ENCODE measurements at places on chromosomes 16 and 17. TPM values are rescaled to one million over a fixed set of nuclear protein-coding genes. Genes with fewer than 3 reads are reported as not detected.

GRCh38 chr16:78784771-78785170 is 685.3 kb downstream of the WWOX start:
- H3K27me3 ChIP-seq, result no peaks in the 10 kb centered on the region
- H3K4me1 ChIP-seq, result no peaks in the 10 kb centered on the region
- H3K27ac ChIP-seq, result no peak overlapping the region
- no peaks in the 10 kb centered on the region for H3K36me3 ChIP-seq
- DNase-seq, result no peak

GRCh38 chr17:77479372-77480198 is 338.8 kb downstream of the SEC14L1 start:
- H3K27ac ChIP-seq, result no peak overlapping the region
- no peaks in the 10 kb centered on the region for H3K27me3 ChIP-seq
- H3K36me3 ChIP-seq, result peaks cover 52% of the 10 kb centered on the region
- H3K4me3 ChIP-seq, result no peak overlapping the region
- DNase-seq, result no peak
- H3K4me1 ChIP-seq, result peaks cover 79% of the 10 kb centered on the region

GRCh38 chr16:1357906-1358566 is 6.3 kb downstream of the GNPTG start:
- DNase-seq, result no peak
- H3K27me3 ChIP-seq, result no peaks in the 10 kb centered on the region
- H3K4me3 ChIP-seq, result no peak overlapping the region

GRCh38 chr17:8875957-8876356 is 8.5 kb upstream of the PIK3R6 start:
- H3K27ac ChIP-seq, result no peak overlapping the region
- H3K36me3 ChIP-seq, result no peaks in the 10 kb centered on the region
- peaks cover 13% of the 10 kb centered on the region for H3K4me1 ChIP-seq
- no peak for DNase-seq
- H3K4me3 ChIP-seq, result no peak overlapping the region

GUCY2D gene
- 0.84 TPM for polyA plus RNA-seq

TBC1D3E gene
- polyA plus RNA-seq, result not detected

CHAD gene
- 9.2 TPM for polyA plus RNA-seq

ASGR1 gene
- 32.4 TPM for polyA plus RNA-seq

DNA sequence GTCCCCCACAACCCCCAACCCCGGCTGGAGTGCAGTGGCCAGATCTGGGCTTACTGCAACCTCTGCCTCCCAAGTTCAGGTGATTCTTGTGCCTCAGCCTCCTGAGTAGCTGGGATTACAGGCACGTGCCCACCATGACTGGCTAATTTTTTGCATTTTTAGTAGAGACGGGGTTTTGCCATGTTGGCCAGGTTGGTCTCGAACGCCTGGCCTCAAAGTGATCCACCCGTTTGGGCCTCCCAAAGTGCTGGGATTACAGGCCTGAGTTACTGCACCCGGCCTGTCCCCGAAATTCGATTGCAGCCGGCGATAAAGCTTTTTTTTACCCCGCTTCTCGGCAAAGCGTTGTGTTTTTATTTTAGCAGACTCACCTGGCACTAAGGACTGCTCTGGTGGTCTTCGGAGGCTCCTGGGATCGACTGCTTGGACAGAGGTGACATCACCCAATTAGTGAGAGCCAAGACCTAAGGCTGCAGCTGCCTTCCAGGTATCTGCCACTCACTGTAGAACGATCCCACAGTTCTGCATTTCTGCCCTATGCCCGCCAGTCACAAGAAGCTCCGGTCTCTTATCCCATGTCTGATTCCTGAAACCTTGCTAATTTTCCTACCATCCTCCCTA is 82.2 kb upstream of the ARL4D start:
- no peak overlapping the region for H3K27ac ChIP-seq
- H3K36me3 ChIP-seq, result no peaks in the 10 kb centered on the region
- H3K27me3 ChIP-seq, result no peaks in the 10 kb centered on the region

GRCh38 chr17:68608515-68609130 is 7.5 kb upstream of the FAM20A start:
- DNase-seq, result no peak
- no peak overlapping the region for H3K27ac ChIP-seq
- H3K36me3 ChIP-seq, result no peaks in the 10 kb centered on the region

DNA sequence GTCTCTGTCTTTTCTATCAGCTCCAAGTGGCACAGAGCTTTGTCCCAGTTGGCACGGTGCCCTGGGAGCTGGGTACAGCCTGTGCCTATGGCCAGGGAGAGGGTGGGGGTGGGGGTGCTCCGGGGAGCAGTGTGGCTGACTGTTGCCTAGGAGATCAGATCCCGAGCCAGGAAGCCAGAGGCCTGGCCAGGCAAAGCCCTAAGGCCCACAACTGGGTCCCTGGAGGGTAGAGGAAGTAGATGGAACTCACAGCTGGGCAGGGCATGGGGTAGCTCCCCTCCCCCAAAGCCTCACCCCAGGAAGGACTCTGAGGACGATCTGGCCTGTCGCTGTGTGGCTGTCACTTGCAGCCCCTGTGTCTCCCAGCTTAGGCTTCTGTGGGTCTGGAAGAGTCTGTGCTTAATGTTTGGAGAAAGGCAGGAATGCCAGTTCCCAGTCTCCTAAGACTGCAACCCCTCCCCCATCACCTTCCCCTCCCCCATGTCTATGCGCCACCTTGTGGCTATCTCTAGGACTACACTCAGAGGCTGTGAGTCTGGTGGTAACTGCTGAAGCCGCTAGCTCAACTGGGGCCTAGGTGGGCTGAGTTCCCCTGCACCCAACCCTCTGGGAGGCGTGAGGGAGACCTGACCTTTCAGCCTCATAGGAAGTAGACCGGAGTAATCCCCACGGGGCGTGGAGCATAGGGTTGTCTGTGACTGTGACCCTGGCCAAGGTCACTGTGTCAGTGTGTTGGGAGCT is 12.6 kb downstream of the THRA start:
- H3K4me3 ChIP-seq, result peak overlapping the region; percentile 35
- H3K36me3 ChIP-seq, result peaks cover 74% of the 10 kb centered on the region
- DNase-seq, result peak; percentile 71
- peak overlapping the region; percentile 93 for H3K27ac ChIP-seq
- no peaks in the 10 kb centered on the region for H3K27me3 ChIP-seq
- peaks cover 66% of the 10 kb centered on the region for H3K4me1 ChIP-seq

DNA sequence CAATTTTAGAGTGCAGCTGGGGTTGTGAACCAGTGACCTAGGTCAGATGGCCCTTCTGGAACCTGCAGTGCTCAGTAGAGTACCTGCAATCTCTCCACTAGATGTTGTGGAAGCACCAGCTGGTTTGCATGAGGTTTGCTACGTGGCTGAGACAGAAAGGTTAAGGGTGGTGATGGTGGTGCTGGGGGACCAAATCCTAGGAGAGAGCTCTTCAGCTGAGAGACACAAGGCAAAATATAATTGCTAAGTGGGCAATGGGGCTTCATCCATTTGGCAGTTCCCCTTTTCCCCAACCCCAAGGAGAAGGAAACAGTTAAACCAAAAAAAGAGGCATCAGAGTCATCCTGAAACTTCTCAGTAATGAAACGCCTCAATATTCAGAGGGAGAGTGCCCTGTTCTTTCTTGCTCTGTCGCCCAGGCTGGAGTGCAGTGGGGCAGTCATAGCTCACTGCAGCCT is 13.9 kb downstream of the ITPRIPL2 start:
- H3K27me3 ChIP-seq, result no peaks in the 10 kb centered on the region
- H3K4me3 ChIP-seq, result no peak overlapping the region
- no peaks in the 10 kb centered on the region for H3K36me3 ChIP-seq

- H3K4me1 ChIP-seq, result no peaks in the 10 kb centered on the region
- H3K27me3 ChIP-seq, result peaks cover 3% of the 10 kb centered on the region
- H3K27ac ChIP-seq, result no peak overlapping the region
- DNase-seq, result no peak
Measured at GRCh38 chr16:73420244-73420643, 372.3 kb upstream of the ZFHX3 start.

ANKRD40CL gene
- polyA plus RNA-seq, result 0.63 TPM

DNA sequence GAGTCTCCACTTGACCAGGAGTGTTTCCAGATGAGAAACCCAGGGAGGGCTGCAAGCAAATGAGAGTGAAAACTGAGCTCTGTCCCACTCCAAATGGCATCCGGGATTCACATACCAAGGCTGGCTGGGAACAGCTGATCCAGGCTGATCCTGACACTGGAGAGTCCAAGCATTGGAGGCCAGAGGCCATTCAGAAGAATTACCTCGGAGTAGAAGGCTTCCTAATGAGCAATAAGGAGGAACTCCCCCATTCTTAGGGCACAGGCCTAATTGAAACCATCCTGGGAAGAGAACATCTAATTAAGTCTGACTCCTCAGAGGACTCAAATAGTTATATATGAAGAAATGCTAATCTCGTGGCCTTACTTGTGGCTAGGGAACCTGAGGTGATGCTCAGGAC is 142.8 kb downstream of the PRKCA start:
- no peak overlapping the region for H3K27ac ChIP-seq
- H3K27me3 ChIP-seq, result no peaks in the 10 kb centered on the region
- no peaks in the 10 kb centered on the region for H3K36me3 ChIP-seq
- peaks cover 25% of the 10 kb centered on the region for H3K4me1 ChIP-seq
- DNase-seq, result no peak

- H3K36me3 ChIP-seq, result no peaks in the 10 kb centered on the region
- no peak overlapping the region for H3K4me3 ChIP-seq
- no peaks in the 10 kb centered on the region for H3K4me1 ChIP-seq
Measured at GRCh38 chr16:77967054-77967904, 55.1 kb upstream of the CLEC3A start.

SSTR5 gene
- 0.96 TPM for polyA plus RNA-seq

DNA sequence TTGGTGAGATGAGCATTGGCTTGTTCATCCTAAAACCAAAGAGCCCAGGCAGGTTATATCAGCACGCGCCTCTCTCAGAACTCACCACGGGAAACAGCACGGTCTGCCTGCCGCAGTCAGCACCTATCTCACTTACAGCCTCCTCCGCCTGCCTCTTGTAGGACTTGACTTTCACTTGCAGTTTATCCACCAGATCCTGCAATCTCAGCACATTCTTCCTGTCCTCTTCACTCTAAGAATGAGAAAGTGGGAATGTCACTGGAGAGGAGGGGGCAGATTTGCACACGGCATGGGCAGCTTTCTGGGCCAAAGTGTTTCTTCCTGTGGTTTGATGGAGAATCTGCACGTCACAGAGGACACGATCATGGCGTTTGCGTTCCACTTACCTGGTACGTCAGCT is 27.4 kb downstream of the MYH3 start:
- H3K27me3 ChIP-seq, result no peaks in the 10 kb centered on the region
- no peak for DNase-seq
- no peak overlapping the region for H3K4me3 ChIP-seq
- no peaks in the 10 kb centered on the region for H3K4me1 ChIP-seq
